ENCODE measurements at places on chromosomes 12 and 14.

DNA sequence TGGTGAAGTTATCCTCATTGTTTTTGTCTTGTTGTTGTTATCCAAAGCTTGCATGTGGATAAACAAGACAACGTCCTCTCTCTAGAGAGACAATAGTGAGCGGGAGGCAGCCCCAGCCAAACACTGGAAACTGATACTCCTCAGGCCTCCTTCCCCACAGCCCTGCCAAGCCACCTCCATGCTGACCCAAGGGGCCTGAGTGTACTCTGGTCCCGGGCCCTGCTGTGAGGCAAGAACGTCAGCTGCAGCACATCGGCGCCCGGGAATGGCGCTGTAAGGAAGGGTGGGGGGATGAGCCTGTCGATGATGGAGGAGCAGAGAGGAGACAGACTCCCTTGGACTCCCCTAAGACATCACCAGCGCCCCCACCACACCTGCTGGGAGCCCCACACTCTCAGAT is 83.6 kb downstream of the ANO2 start:
- no peak for DNase-seq

- no peak for DNase-seq
Observed at GRCh38 chr14:95195031-95195430, 37.7 kb upstream of the DICER1 start.

DNA sequence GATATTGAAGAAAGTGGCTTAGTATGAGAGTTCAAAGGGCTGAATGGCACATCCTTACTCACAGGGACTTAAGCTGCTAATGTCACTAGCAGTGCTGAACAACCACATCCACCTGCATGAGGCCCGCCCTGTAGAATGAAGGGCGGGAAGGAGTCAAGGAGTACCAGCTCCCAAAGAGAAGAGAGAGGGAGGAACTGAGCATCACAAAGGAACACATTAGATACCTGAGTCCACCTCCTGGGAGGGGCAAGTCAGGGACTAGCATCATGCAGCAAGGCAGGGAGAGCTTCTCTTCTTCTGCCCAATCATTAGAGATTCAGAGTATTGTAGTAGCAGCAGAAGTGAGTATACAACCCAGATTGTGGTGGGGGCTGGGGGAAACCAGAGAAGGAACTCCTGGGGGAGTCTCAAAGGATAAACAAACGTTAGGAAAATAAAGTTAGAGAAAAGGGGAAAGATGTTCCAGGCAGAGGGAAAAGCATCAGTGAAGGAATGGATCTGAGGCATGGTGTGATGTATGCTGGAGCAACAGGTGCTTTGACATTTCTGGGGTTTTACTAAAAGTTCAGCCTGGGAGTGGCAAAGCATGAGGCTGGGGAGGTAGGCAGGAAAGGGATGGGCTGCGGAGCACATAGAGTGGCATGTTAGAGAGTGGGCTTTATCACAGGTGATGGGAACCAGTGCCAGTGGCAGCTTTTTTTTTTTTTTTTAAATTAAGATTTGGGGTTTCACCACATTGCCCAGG is 21.0 kb upstream of the GRIP1 start:
- DNase-seq = no peak

DNA sequence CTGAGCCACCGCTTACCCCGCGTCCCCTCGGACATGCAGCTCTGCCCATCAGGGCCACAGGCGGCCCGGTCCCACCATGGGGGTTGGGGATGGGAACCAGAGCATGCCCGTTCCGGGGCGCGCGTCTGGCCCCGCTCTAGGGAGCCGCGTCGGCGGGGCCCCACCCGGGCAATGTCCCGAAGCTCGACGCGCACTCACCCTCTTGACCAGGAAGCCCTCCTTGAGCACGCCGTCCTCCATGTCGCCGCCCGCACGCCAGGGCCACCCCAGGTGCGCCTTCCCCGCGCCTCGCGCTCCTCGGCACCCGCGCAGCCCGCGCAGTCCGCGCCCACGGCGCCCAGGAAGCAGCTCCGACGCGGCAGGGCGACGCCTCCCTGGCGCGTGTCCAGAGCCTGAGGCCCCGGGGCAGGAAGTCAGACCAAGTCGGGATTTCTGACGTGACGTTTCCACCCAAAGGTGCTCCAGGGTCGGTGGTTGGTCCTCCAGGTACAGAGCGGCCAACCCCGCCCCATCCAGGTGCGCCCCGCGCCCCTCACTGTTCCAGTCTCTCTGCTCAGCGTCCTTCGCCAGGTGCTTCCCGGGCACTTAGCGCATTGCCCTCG is at the start of gene PLEK2:
TSS of gene PLEK2 (minus strand) at position 346 of the 602 bp plus-strand sequence. CDS start at position 240, 106 bp downstream.
- peak; percentile 20 for DNase-seq

DNA sequence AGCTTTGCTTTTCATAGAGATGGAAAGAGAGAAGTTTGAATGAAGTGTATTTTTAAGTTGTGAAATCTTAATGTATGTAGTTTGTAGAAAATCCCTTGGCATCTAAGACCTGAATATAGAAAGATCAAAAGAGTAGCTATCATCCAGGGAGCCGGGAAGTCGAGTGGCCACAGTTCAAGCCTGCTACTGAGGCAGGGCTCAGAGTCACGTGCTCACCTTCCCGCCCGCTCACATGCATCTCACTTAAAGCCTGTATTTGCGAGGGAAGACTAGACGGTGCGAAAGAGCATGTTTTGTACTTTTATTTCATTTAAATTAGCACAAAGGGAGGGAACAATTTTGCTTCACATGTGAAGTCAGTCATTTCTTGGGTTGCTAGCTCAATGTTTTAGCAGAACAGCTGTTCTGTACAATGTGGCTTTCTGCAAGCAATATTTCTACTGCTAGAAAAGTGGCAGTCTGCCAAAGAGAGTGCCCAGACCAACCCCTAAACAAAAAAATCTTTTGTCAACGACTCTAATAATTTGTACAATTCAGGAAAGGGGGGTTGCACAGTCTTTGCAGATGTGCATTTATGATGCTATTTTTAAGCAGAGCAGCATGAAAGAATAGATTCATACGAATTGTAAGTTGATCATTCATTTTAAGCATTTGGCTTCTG is 290.7 kb downstream of the NPAS3 start:
- no peak for DNase-seq

- no peak for DNase-seq
Observed at GRCh38 chr12:44299524-44299923, 463.6 kb downstream of the TMEM117 start.

- DNase-seq = no peak
Observed at GRCh38 chr14:35403114-35403602, 1.4 kb downstream of the NFKBIA start.

DNA sequence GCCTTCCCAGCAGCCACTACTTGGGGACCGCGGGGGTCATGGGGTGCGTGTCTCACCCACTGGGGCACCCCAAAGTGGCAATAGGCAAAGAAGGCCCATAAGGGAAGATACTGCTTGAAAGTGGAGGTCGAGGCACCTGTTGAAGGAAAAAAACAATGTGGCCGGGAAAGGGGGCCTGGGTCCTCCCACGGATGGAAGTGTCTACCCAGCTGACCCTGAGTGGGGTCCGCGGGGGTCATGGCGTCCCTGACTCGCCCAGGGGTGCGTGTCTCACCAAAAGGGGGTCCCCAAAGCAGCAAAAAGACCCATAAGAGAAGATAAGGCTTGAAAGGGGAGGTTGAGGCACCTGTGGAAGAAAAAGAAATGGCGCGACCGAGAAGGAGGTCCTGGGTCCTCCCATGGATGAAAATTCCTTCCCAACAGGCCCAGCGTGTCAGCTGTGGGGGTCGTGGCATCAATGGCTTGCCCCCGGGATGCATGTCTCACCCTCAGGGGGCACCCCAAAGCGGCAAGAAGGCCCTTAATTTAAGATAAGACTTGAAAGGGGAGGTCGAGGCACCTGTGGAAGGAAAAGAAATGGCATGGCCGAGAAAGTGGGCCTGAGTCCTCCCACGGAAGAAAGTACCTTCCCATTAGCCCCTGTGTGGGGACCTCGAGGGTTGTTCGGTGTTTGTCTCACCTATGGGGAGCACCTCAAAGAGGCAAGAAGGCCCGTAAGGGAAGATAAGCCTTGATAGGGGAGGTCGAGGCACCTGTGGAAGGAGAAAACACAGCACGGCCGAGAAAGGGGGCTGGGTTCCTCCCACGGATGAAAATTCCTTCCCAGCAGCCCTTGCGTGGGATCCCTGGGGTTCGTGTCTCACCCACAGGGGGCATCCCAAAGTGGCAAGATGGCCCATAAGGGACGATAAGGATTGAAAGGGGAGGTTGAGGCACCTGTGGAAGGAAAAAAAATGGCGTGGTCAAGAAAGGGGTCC is 266.0 kb downstream of the ALG10 start:
- no peak for DNase-seq

DNA sequence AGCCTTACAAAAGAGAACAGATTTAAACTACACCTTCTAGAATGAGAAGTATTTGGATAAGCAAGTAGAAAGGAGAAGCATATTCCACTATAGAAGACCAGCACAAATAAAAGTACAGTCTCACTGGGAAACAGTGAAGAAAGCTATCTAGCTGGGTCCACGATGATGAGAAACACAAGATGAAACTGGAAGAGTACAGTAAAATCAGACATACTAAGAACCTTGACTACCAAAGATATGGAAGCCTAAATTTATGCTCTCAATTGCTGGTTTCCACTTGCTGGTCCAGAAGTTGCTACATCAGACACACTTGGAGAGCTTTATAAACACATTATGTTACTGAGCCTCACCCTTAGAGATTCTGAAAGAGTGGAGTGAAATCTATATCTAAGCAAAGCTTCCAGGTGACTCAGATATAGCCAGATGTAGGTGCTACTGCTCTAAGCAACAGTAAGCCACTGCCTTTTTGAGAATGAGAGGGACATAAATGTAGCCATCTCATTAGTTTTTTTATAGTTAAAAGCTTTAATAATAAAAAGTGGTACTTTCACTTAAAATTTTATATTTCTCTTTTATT is 96.3 kb upstream of the BBS10 start:
- DNase-seq = no peak

DNA sequence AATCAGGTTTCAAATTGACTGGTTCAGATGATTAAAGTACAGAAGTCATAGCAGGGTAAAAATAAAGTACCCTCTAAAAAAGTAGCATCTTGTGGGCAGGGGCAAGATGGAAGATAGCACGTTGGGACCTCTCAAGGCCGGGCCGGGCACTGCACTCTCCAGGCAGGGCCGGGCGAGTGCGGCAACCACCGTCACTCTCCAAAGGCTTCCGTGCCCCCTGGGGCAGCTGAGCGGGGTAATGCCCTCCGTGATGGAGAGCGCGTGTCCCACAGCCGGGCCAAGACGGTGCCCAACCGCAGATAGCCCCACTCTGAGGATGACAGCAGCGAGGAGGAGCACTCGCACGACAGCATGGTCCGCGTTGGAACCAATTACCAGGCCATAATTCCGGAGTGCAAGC is 8.6 kb upstream of the PLXNC1 start:
- no peak for DNase-seq

DNA sequence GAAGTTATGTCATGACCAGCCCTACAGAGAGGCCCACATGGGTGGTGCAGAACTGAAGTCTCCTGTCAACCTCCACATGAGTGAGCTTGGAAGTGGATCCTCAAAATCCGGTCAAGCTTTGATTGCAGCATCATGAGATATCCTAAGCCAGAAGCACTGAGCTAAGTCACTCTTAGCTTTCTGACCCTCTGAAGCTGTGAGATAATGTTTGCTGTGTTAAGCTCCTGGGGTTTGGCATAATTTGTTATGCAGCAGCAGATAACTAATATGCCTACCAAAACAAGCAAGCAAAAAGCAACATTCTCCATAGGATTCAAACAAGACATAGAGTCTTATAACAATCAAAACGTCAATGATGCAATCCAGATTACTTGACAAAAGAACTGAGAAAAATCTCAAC is 87.6 kb upstream of the GRIN2B start:
- DNase-seq = no peak

DNA sequence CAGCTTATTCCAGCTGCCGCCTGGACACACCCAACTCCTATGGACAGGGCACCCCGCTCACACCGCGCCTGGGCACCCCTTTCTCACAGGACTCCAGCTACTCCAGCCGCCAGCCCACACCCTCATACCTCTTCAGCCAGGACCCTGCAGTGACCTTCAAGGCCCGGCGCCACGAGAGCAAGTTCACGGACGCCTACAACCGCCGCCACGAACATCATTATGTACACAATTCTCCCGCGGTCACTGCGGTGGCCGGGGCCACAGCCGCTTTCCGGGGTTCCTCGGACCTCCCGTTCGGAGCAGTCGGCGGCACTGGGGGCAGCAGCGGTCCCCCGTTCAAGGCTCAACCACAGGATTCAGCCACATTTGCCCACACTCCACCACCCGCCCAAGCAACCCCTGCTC is 5.9 kb downstream of the SETD1B start:
- DNase-seq = no peak

GRCh38 chr12:45726603-45727300 is 2.8 kb upstream of the ARID2 start:
- DNase-seq = no peak

- DNase-seq = peak; percentile 96
Observed at GRCh38 chr12:104596134-104596799, 139.5 kb downstream of the CHST11 start.

DNA sequence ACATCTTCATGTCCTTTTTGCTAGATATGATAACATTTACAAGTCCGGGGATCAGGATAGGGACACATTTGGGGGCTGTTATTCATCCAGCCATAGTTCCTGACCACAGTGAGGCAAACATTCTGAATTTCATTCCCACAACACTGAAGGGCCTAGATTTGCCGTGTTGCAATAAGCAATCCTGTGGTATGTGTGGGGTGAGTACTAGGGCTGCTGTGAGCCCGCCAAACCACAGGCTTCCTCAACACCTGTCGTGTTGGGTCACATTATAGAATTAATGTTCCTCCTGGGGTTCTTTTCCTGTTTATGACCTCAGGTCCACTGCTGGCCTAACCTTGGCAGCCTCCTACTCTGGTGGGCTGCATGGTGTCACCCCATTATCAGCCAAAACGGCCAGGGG is 119.2 kb downstream of the TBC1D30 start:
- DNase-seq = peak; percentile 3

DNA sequence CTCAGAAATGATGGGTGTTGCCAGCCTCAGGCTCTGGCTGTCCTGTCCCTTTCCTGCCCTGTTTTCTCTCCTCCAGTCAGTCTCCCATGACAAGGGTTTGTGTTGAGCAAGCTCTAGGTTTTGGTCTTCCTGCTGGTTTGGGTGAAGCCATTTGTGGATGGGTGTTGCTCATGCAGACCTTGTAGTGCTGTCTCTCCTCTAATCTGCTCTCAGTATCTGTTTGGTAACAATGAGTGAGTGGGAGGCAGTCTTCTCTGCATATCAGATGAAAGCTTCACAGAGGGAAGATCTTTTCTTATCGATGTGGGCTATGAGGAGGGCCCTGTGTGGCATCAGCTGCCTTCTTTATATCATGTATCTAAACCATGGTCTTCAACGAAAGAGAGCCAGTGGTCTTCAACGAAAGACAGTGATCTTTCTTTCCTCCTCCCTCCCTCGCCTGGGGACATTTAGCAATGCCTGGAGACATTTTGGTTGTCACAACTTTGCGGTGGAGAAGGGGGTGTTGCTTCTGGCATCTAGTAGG is 3.6 kb downstream of the CMA1 start:
- no peak for DNase-seq

GRCh38 chr14:68796418-68797101 is 3.7 kb upstream of the ZFP36L1 start:
- DNase-seq = no peak
